ENCODE measurements at places on chromosomes 12 and 14.

- DNase-seq, result peak; percentile 86
These were observed at the start of gene ABHD4 for GRCh38 chr14:22598099-22598895. Gene ABHD4 (plus strand): TSS chr14:22598300. CDS start chr14:22598307, 7 bp downstream.

DNA sequence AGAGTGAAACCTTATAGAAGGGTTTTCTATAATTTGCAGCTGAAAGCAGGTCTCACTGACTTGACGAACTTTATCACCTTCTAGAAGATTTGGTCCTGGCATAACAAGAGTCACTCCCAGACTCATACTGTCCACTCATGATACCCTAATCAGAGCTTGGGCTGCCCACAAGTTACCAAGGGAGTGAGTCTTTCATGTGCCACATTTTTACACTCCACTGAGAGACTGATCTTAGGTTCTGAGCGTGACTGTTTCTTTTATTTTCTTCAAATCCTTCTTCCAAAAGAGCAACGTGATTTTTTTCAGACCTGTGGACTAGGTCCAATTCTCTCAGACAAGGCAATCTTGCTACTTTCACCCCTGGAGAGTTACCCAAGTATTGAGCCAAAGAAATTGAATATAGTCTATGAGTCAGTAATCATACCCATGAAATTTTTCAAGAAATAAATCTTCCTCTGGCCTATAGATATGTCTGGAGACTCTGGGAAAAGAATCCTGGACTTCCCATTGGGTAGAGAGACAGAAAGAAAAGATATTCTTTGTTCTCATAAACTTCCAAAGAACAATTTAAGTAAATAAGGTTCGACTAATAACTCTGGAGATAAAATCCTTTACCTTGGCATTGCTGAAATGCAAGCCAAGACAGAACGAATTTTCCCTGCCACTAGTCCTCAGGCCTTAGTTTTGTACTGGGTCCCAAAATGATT is 26.9 kb downstream of the SIX1 start:
- DNase-seq, result no peak

- no peak for DNase-seq
These were observed 5.6 kb upstream of the C14orf180 start for GRCh38 chr14:104573930-104574329.

DNA sequence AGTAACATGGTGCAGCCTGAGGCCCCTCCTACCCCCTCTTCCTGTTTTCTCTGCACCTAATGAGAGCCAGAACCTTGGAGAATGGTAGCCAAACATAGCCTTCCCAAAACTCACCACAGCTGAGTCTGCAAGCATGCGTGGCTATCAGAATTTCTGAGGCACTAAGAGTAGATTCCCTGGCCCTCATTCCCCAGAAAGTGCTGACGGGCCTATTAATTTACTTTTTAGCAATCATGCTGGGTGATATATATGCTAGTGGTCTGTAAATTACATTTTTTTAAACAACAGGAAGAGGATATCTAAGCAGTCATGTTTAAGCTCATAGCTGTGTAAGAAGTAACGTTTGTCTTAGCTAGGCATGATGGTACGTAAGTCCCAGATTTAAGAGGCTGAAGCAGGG is 30.4 kb downstream of the KANSL2 start:
- DNase-seq, result no peak

GRCh38 chr12:92900941-92901340 is 28.2 kb downstream of the EEA1 start:
- DNase-seq, result no peak

DNA sequence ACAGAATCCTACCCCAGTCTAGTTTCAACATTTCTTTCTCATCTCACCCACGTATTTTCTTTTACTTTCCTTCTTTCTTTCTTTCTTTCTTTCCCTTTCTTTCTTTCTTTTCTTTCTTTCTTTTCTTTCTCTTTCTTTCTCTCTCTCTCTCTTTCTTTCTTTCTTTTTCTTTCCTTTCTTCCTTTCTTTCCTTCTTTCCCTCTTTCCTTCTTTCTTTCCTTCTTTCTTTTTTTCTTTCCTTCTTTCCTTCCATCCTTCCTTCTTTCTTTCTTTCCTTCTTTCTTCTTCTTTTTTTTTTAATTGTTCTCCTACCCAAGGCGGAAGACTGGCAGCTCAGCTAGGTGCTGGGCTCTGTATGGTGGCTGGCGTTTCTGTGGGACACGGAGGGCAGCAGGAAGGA is 55.0 kb downstream of the GLT1D1 start:
- DNase-seq, result no peak

GRCh38 chr14:83463500-83464098 is 1929.9 kb upstream of the SEL1L start:
- no peak for DNase-seq

DNA sequence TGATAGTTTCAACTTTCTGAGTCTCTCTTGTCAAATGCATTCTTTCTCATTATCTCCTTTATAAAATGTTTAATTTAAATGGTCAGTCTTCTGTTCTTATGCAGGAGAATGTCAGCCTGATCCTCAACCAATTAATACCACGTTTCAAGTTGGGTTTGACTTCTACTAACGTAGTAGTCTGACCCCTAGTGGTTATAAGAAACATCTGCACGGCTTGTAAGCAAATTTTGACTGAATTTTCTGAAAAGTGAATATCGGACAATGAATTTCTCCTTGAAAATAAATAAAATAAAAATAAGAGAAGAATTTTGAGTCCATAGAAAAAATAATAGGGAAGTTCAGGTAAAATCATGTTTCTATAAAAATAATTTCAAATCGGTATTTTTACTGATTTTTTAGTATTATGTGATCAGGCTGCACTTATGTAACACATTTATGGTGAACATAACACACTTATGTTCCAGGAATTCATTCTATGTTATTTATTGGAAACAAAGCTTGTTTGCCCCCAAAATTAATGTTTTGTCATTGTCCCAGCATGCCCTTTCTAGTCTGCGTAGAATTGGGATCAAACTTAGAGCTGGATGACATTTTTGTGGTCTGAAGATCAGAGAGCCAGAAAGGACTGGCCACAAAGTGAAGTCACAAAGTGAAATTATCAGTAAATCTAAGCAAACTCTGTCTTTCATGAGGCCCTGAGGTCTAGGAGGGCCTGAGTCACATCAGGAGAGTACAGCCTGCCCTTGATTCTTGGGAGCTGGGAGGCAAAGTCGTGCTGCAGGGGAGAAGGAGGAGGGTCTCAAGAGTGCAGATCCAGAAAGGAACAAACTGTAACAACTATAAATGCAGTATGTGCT is 101.2 kb upstream of the STXBP6 start:
- no peak for DNase-seq

DNA sequence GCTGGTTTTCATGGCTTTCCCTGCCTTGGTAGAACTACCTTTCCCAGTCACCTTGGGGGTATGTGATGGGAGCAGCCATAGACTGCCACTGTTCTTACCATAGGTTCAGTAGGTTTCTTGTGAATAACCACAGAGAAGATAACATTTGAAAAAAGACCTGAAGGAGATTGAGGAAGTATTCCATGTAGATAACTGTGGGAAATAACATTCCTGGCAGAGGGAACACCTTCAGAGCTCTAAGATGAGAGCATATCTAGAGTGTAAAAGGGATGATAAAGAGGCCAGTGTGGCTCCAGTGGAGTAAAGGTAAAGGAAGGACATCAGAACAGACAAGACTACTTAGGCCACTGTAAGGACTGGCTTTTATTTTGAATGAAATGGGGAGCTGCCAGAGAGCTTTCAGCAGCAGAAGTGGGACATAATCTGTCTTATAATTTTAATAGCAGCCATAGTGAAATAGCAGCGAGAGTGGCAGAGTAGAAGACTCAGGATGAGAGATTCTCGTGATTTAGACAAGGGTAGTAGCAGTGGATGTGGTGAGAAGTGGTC is 82.6 kb upstream of the KCNH3 start:
- DNase-seq, result no peak

GRCh38 chr12:62372134-62372533 is 94.5 kb upstream of the MON2 start:
- no peak for DNase-seq

DNA sequence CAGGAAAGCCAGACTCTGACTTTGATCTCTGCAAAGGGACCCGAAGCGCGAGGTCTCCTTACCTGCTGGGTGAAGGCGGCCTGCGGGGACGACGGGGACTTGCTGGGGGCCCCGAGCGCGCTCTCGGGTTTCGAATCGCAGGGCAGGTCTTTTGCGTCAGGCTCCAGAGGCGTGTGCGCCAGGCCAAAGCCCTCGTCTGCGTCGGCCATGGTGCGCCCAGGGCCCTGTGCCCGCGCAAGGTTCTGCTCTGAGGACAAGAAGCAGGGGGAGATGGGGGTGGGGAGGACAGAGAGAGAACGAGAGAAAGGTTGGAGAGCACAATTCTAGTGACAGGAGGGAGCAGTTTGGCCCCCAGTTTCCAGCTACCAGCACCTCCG is 2.3 kb downstream of the TBX5 start:
- DNase-seq, result no peak

DNA sequence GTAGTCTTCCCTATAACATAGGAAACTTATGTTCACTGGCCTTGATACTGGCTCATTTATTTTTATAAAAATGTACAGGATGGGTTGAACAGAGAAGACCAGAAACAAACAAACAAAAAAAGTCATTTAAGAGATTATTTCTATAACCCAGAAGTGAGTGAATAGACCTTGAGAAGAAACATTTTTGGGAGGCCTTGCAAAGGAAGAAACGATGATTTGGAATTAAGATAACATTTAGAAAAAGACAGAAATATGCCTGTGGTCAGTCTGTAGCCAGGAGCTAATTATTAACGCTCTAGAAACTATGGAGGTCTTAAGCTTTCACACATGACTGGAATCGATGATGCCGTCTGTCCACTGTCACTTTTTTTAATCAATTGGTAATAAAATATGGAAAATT is 264.0 kb downstream of the EGLN3 start:
- no peak for DNase-seq

- no peak for DNase-seq
These were observed 84.6 kb downstream of the ITPR2 start for GRCh38 chr12:26748412-26748740.

DNA sequence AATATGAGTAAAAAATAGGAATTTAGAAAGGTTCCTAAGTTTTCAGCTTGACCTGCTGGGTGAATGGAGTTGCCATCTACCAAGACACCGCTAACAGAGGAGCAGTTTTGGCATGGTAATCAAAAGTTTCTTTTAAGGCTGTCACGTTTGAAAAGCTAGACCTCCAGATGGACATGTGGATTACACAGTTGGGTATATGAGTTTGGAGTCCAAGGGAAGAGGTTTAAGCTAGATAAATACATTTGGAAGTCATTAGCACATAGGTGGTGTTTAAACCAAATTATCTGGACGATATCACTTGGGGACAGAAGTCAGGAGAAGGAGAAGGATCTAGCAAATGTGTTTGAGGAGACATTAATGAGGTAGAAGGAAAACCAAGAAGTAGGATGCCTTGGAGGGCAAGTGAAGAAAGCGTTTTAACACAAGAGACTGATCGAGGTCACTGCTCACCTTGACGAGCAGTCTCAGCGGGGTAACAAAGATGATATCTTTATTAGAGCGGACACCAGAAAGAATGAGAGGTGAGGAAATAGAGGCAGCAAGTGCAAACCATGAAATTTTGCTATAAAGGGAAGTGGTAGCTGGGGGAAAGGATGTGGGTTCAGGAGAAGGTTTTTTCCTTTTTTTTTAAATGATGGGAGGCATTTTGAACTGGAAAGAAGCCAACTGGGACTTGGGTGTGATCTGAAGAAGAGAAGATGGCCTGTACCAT is 17.6 kb downstream of the PNP start:
- no peak for DNase-seq

DNA sequence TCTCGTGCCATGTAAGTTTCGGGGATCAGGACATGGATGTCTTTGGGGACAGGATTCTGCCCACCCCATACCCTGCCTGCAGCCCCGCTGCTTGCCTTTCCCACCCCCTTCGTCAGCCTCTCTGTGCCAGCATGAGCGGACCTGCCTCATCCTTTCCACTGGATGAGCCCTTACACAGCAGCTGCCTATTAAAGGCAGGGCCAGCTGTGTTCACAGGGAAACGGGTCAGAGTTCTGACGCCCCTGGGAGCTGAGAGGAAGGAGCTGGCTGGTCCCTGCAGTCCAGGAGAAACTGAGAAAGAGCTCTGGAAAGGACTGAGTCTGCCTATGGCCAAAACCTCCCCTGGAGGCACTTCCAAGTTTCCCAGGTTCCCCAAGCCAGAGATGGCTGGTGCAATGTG is 83.5 kb upstream of the NCOR2 start:
- no peak for DNase-seq

DNA sequence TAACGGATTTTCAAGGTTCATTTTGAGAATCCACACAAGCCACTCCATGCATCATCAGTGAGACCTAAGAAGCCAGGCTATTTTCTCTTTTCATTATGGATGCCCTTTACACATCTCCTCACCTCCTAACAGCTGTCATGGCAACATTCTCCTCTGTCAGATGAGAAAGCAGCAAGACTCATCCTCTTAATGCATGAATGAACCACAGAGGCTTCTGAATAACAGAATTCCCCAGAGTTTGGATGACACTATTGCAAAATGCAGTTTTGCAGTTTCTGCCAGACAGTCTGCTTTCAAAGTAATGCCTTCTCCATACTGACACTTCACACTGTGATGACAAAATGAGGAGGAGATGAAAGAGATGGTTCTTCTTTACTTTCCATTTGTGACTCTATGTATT is 286.7 kb upstream of the GRIP1 start:
- no peak for DNase-seq

All from ureter (tissue), 1 donor.